Left forelimb (tissue), 1 donor: ENCODE measurements at places on chromosomes 7 and 10.
A peak's percentile ranks its signal among the peaks of the same experiment; 100 is the strongest.

- DNase-seq = no peak
Observed at GRCh38 chr7:156993021-156993924, 17.2 kb downstream of the MNX1 start.

GRCh38 chr7:150357270-150357669 is 11.4 kb upstream of the REPIN1 start:
- no peak for DNase-seq

- DNase-seq = no peak
Observed at GRCh38 chr7:68063171-68063570, 1066.5 kb downstream of the TYW1 start.

- peak; percentile 71 for DNase-seq
Observed at GRCh38 chr10:45514291-45515270, 140.6 kb downstream of the ALOX5 start.

GRCh38 chr10:47024399-47025252 is 113.4 kb downstream of the PTPN20 start:
- peak; percentile 75 for DNase-seq

DNA sequence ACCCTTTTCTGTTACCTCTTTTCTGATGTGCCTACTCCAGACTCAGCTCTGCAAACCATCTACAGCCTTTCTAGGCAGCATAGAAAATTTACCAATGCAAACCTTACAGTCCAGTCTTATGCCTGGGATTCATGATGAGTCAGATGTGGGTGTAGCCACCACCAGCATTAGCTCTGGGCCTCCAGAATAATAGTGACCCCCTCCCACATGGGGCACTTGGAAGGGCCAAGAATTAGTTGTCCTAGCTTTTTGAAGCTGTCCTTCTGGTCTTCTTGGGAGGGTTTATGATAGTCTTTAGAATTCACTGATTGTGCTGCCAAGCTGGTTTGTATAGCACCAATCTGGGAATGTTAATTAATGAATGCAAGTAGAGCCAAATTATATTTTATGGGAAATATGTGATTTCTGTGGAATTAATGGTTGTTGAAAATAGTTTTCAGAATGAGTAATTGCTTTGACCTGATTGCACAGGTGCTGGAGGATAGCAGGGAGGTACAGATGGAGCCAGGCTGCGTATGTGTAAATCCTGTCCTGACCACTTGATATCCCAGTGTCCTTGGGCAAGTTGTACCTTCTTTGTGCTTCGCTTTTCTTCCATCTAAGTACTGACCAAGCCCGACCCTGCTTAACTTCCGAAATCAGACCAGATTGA is 94.8 kb downstream of the CPED1 start:
- no peak for DNase-seq

GRCh38 chr7:71184136-71184535 is 52.2 kb downstream of the GALNT17 start:
- no peak for DNase-seq

- DNase-seq = no peak
Observed at GRCh38 chr7:101699399-101699798, 70.3 kb upstream of the MYL10 start.
